Activated T-cell treated with anti-CD3 and anti-CD28 coated beads for 24 hours (primary cell): ENCODE measurements at places on chromosomes 4 and X.
A peak's percentile ranks its signal among the peaks of the same experiment; 100 is the strongest.

GRCh38 chrX:99371976-99372595 lies 1038.0 kb downstream of the PCDH19 start:
- no peak for DNase-seq

GRCh38 chr4:143482840-143483239 lies 30.7 kb upstream of the SMARCA5 start:
- no peak for DNase-seq

DNA sequence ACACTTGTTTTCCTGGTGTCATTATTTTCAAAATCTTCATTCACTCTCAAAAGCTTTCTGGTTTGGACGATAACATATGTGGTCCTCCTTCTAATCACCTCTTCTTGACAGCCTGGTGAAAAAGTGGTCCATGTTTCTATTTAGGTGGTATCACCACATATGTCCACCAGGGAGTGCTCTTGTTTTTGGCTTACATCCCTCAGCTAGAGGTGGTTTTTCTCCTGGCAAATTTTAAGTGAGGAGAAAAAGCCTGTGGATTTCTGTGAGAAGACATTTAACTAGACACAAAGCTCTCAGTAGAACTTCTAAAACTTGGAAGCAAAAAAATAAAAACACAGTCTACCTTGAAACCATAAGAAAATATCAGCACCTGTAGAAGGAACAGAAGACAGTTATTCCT lies 58.0 kb upstream of the FRMPD4 start:
- no peak for DNase-seq

GRCh38 chrX:132615391-132616131 lies 126.7 kb upstream of the MBNL3 start:
- DNase-seq = peak; percentile 12

GRCh38 chrX:46941341-46941740 lies 29.1 kb downstream of the JADE3 start:
- DNase-seq = no peak

- no peak for DNase-seq
Observed at GRCh38 chr4:176357359-176358082, 37.8 kb downstream of the SPCS3 start.

DNA sequence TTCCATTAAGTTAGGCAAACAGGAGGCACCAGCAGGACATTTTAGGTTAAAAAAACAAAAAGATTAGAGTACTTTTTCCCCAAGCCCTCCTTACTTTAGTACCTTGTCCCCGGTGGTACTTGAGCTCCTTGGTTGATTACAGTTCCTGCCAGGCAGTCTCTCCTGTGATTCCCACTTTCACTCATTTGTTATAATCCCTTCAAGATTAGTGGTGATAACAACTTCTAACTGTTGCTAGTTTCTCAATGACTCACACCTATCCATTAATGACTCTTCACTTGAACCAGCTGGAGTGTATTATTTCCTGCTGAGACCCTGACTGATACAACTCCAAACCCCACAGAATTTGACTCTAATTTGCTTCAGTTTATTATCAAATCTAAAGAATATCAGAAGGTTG lies 765.0 kb upstream of the DIAPH2 start:
- no peak for DNase-seq

GRCh38 chrX:44344687-44345086 lies 1.2 kb upstream of the EFHC2 start:
- no peak for DNase-seq

DNA sequence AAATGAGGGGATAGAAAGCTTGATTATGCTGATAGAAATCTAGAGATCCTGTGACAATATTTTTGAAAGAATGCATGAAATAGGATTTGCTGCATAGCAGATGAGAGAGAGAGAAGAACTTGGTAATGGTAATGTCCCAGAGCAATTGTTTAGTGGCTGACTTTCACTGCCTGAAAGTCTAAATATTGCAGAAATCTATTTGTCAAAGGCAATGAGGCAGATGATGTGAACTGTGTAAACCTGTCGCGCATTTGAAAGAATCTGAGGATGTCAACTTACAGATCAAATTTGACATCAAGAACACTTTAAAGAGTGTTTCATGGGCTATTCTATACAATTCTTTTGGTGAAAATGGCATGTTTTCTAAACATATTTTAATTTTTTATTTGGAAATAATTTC lies 133.6 kb downstream of the GPM6A start:
- no peak for DNase-seq

GRCh38 chr4:157128395-157128794 lies 52.4 kb downstream of the GLRB start:
- no peak for DNase-seq

- no peak for DNase-seq
Observed at GRCh38 chrX:134804779-134805178, 146.5 kb upstream of the PLAC1 start.

- no peak for DNase-seq
Observed at GRCh38 chr4:36027203-36027602, 217.1 kb downstream of the ARAP2 start.

DNA sequence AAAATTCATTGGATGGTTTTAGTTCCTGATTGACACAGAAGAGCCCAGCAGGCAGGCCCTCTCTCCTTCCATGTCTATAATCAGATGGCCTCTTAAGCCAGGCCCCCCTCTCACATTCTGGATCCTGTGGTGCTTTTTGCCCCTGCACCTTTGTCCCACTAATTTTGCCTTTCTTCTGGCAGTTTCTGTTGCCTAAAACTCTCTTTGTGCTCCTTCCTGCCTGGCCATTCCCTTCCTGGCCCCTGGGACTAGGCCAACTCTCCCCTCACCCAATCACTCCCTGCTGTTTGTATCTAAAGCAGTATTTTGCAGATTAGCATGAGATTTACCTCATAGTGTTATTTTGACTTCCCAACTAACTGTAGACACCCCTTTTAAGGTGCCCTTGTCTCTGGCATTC lies 42.7 kb upstream of the DDX3X start:
- no peak for DNase-seq

DNA sequence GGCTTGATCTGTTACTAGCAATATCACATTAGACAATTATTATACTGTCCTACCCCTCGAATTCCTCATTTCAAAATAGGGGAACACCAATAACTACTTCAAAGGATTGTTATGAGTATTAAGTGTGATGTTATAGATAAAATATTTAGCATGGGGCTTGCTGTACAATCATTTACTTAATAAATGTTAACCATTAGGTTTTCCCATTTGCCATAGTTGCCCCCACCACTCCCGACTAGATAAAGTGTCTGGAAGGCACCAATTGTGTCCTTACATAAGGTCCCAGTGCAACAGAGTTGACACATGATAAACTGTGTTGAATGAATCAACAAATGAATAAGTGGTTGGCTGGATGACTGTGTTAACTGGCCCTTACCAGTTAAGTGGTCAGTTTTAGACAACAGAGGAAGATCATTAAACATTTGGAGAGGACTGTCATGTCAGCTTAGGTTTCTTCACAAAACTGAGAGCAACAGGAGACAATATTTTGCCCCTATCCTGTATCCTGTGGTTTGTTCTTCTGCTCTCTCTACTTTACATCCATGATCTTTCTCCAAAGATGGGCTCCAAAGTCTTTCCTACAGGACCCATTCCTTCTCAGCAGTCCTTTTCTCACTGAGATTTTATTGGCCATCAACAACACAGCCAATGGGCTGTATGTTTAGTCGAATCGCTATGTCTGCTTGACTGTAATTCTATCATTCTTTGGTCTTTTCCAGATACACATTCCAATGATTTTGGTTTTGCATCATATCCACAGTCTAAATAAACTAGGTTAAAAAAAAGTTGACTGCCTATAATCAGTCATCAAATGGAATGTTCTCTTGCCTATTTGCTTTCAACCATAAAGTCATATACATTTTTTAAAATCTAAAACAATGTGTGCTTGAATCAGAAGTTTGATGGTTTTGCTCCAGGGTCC lies 74.4 kb downstream of the RNF150 start:
- no peak for DNase-seq

DNA sequence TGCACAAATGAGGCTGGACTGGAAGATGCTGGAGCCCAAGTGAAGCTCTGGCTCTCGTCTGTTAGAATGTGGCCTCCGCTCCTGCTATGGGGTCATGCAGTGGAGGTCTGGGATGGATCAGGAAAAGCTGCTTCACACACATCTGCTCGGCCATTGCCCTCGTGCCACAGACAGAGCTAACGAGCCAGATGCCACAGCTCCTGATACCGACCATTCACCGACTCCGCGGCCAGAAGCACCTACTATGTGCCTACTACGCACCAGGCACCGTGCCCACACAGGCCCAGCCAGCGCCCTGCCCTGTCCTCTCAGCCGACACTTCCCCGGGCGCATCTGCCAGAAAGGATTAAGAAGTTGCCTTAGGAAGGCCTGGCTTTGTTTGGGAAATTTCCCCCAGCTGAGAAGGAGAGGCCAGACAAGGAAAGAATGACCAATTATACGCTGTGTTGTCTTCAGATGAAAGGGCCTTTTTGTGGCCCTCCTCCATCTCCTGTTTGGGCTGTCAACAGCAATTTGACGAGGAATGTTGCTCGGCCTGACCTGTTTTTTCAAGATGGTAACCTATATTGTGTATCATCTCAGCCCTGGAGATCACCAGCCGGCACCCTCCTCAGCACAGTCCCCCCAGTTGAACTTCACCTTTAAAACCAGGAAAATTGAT lies 34.3 kb downstream of the HMX1 start:
- no peak for DNase-seq

DNA sequence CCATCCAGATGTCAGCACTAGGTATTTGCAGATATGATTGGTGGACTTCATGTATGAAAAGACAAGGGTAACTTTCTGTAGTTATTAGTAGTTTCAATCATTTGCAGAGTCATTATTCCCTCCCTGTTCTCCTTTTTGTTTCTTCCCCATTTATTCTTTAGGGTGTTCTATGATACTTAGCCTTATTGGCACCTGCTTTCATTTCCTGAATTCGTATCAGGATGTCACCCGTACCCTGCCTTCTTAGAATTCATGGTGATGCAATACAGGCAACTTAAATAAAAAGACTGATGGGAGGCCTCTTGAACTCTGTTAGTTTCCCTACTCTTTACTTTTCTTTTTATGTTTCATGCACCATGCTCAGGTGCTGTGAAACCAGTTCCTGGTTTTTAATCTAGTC lies 24.2 kb downstream of the MAGED1 start:
- no peak for DNase-seq

DNA sequence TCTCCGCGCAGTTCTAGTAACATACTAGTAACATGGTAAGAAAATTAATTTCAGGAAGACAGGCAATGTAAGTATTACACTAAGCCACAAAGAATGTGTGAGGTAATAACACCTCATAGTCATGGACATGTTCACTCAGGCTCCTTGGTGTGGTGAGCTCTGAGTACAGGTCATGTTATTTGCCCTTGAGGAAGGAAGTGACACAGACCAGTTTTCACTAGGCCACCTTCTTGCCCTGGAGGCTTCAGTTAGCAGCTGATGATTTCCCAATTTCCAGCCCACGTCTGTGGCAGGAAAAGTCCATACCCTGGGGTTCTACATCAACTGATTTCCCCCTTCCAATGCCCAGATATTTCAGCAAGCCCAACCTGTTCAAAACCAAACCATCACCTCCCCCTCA lies 6.7 kb downstream of the APOO start:
- no peak for DNase-seq

DNA sequence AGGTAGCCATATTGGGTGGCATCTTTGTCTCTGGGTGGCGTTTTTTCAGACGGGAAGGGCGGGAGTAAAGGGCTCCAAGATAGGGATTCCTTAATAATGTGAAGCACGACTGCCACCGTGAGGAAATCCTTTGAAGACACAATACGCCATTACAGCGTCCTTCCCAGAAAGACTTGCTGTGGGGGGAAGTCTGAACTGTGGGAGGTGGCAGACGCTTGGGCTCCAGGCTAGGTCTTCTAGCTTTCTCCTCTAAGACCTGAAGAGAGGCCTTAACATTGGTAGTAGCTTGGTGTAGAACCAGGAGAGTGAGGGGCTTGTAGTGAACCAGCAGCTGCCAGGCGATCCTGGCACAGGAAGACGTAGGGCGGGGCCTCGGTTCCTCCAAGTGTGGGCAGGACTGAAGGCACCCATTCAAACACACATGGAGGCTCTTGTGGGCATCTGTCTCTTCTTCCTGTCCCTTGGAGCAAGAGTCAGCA lies 197.3 kb downstream of the OR13H1 start:
- no peak for DNase-seq

GRCh38 chrX:131068945-131069719 lies 11.0 kb downstream of the ARHGAP36 start:
- DNase-seq = no peak

DNA sequence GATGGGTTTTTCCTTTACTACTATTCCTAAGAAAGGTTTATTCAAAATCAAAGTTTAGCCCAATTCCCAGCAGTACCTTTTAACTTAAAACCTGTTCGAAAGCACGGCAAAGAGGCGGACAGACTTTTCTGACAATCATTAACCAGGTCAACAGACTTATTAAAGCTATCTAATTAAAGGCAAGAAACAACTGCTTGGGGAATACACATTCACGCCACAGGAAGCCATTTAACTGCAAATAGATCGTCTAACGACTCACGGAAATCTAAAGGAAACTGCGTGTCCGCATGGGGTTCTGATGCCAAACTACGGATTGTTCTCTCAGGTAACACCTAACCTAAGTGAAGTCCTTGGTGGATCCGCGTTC lies 663 bp upstream of the USP53 start:
- no peak for DNase-seq

- DNase-seq = no peak
Observed at GRCh38 chr4:176845636-176846035, 52.9 kb upstream of the VEGFC start.

DNA sequence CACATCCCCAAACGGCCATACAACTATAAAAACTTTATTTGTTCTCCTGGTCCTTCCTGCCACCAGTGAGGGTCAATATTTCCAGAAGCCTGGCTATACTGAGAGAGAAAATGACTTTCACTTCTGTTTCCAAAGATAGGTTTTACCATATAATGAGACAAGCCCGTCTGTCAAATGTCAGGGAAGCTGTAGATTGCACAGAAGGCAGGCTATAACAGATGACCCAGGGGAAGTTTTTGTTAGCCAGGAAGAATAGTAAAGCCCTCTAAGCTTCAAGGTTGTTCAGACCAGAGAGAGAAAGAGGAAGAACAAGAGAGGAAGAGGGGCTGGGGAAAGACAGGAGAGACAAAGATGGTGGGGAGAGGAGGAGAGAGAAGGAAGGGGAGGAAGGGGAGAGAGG lies 217.5 kb downstream of the GBA3 start:
- no peak for DNase-seq

DNA sequence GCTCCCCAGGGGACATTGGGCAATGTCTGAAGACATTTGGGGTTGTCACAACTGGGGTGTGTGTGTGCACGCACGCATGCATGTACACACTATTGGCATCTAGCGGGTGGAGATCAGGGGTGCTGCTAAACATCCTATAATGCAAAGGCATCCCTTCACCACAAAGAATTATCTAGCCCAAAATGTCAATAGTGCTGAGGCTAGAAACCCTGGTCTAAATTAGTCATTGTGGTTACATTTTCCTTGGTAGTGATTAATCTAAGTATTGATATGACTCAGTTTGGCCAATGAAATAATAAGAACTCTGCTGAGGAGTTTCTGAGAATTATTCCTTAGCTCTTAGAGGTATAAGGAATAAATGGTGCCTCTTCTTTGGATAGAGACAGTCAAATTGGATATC lies 200.2 kb downstream of the CLCN4 start:
- DNase-seq = no peak

- no peak for DNase-seq
Observed at GRCh38 chr4:138734746-138735145, 280.8 kb upstream of the NOCT start.
